ENCODE measurements at places on chromosomes 16 and 17.

GRCh38 chr17:59347975-59348391 lies 16.5 kb downstream of the YPEL2 start:
- DNase-seq: no peak

GRCh38 chr17:78993241-78993956 lies 13.7 kb upstream of the LGALS3BP start:
- DNase-seq: no peak

GRCh38 chr16:83561876-83562275 lies 245.9 kb upstream of the HSBP1 start:
- no peak for DNase-seq

DNA sequence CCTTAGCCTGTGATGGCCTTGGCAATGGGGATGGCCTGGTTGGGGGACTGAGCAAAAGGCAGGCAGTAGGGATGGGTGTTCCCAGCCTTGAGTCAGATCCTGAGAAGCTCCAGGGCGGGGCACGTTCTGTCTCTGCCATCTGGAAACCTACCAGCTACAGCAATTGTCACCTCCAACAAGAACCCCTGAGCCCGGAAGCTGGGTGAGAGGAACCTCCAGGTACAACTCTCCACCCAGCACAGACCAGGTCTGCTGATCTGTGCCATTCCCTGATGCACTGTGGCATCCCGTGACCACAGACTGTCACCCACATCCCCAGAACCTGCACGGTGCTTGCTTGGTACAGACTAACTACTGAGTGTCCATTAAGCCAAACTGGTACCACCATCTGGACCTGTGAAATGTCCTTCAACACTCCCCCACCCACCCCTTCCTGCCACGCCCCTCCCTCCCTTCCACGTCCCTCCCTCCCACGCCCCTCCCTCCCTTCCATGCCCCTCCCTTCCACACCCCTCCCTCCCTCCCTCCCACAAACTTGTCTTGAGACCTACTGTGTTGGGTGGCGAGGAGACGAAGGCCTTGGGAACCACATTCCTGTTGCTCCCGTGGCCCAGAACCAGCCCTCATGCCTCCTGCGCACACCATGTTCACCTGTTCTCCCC lies 16.6 kb downstream of the MYO15B start:
- no peak for DNase-seq

DNA sequence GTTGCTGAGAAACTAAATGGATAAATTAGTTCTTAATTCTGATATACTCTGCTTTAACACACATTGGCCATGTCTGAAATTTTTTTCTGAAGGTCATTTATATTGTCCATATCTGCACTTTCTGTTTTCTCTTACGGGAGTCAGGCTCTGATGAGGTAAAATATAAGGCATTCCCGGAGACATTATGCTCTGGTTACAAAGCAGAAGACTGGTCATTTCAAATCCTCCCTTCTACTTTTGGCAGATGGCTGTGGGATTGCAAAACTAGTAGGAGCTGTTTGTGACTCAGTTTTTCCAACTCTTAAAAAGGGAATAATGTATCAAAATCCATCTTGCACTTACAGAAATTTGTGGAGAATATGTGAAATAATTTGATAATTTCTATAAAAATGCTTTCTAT lies 92.2 kb upstream of the CPHXL start:
- no peak for DNase-seq

GRCh38 chr17:82370471-82371332 lies 863 bp upstream of the UTS2R start:
- DNase-seq: no peak

DNA sequence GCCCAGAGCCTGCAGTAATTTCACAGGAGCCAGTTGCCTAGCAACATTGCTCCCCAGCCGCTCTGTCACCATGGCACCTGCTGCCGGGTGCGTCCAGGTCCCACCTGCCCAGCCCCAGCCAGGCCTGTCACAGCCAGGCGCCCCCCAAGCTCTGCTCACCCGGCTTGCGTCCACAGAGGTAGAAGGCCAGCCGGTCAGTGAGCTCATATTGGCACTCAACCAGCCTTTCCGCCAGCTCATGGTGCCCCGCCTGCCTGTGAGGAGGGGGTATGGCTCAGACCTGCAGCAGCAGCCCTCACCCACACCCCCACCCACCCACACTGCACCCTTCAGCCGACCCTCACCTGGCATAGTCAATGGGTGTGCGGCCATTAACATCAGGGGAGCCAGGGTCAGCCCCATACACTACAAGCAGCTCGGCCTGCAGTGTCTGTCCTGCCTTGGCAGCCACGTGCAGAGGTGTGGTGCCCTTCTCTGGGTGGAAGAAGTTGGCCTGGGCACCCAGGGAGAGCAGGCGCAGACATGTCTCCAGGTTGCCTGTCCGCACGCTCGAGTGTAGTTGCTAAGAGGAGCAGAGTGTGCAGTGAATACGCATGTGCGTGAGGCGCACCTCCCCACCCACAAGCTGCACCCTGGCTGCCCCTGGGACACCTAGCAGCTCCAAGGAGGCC lies 7.7 kb downstream of the GIT1 start:
- peak; percentile 64 for DNase-seq
